Activated CD8-positive, alpha-beta memory T cell treated with anti-CD3 and anti-CD28 coated beads for 1 hour (primary cell): ENCODE measurements at places on chromosomes 1 and 21.

GRCh38 chr21:28439788-28440187 lies 552.9 kb downstream of the LTN1 start:
- DNase-seq = no peak

DNA sequence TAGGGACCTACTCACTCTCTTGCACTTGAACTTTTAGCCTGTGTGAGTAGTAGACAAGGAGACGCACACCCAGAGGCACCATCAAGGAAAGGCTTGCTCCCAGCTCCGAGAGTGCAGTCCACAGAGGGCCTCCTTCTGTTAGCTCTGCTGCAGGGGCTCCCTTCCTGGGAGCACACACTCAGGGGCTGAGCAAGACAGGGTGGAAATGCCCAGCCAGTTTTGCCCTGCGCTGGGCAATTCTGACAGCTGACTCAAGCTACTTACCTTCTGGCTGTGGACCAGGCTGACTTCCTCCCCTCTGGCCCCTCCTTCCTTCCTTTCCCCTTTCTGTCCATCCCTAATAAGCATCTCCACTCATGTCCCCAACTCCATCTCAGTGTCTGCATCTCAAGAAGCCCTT lies 449.1 kb downstream of the PTPRU start:
- no peak for DNase-seq

- DNase-seq = no peak
Measured at GRCh38 chr1:89262643-89263042, 10.0 kb downstream of the GBP5 start.

DNA sequence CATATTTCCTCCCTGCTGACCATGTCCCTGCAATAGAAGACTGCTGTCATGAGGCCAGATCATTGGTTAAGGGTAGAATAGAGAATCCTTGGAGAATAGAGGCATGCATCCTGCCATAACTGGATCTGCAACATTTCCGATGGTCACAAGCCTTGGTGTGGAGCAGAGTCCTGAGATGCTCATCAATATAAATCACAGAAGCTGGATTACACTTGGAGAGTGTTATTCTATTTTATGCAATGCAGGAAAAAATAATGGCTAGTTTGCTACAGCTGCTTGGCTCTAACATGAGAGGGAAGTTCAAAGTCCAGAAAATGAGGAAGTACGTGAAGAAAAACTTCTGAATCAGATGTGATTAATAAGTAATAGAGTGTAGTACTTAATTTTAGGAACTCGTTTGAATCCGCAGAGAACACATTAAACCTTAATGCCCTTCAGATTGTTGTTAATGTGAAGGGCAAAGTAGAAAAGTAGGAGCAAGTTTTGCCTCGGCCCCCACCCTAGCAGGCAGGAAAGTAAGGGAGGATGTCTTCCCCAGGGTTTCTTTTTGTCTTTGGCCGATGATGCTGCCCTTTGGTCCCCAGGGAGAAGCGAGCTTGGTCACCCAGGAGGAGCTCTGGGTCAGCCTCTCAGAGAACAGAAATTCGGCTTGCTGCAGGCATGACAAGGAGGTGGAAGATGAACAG lies 59.5 kb downstream of the KCNK1 start:
- no peak for DNase-seq

- no peak for DNase-seq
Measured at GRCh38 chr1:240030236-240030635, 61.4 kb upstream of the FMN2 start.

GRCh38 chr1:183138301-183138700 lies 47.8 kb upstream of the LAMC2 start:
- DNase-seq = no peak

- no peak for DNase-seq
Measured at GRCh38 chr1:26281091-26281958, 1.4 kb downstream of the SH3BGRL3 start.

GRCh38 chr21:45154511-45155508 lies 80.4 kb downstream of the ADARB1 start:
- DNase-seq = no peak

GRCh38 chr1:180208264-180208663 lies 21.8 kb upstream of the LHX4 start:
- DNase-seq = no peak

GRCh38 chr1:205271277-205271676 lies 43.5 kb downstream of the TMCC2 start:
- no peak for DNase-seq

DNA sequence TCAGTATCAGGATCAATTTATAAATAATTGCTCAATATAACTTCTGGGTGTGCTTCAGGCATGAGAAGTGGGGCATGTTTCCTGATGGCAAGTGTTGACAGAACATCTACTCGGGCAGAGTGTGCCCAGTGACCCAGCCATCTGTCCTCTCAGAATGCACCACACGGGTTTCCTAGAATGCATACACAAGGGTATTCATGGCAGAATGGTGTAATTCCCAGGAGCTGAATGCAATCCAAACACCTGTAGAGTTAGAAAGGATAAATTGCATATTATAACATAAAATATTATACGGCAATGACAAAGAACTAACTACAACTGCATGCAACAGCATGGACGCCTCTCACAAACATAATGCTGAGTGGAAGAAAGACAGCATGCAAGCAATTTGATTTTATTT lies 391.9 kb downstream of the SIPA1L2 start:
- no peak for DNase-seq

DNA sequence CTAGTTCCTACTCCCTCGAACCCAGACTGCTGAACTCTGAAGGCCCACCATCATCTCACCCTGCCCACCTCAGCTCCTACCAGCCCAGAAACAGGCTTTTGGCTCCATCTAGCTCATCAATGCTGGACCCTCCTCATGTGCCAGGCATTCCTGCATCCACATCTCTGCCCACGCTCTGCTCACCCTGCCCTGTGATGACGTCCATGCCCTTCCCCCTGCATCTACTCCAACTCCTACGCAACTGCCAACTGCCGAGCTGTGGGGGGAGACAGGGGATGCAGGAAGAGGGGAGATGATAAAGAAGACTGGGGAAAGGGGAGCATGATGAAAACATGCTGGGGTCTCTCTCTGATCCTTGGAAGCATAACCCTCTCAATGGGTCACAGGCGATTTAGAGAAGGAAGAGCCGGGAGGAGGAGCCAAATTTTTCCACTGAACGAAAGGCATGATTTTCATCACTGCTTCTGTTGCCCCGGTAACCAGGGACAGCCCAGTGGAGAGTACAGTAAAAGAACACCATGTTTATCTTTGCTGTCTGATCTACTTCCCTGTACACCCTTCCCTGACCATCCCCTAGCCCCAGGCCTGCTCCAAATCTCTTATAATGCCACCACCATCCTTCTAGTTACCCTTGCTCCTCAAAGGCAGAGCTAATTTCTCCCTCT lies 44.3 kb downstream of the CD34 start:
- DNase-seq = no peak

- no peak for DNase-seq
Measured at GRCh38 chr21:32256873-32257620, 21.8 kb downstream of the MIS18A start.

DNA sequence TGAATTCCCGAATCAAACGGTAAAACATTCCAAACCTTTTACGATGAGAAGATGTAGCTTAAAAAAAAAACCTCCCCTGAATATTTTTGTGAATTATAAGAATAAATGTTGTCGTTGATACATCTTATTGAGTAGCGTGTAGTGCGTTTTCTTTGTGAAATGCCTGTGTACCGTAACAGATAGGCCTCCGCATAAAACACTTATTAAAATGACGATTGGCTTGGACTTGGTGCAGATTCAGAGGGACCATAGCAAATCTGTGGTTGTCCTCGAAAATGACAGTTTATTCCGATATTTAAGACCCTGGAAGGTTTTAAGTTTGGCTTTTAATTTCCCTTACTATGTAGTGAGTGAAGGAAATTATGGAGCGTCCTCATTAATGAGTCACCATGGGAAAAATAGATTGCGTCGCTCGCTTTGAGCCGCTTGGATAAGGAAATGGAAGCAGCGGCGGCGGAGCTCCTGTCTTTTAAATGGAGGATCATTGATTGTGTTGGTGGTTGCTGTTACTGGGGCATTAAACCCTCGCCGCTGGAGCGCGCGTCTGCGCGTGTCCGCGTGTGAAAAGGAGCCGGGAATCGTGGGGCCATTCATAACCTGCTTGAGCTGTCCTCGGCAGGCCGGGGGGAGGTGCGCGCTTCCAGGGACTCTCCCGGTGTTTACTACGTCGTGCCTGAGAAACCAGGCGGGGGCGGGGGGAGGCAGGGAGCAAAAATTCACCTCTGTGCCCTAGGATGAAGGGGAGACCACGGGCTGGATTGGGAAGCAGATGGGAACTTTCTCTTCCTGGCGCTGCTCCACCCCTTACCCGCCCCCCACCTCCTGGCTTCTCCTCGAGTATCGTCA lies 1.6 kb downstream of the SPEN start:
- peak; percentile 52 for DNase-seq

DNA sequence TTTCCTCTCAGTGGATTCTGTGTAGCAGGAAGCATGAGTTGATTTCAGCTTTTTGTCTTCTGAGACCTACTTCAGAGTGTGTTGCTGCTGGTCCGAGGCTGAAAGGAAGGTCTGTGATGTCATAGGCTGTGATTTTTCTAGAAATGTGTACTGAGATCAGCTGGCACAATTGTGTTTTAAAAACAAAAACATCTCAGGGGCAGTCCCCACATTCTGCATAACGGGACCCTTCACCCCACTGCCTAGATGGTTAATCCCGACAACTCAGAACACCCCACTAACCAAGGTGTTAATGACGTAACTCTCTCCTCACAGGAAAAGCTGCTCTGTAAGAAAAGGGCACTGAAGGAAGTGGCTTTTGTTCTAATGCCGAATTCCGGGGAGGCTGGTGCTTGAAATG lies 59.8 kb upstream of the PPP2R5A start:
- peak; percentile 3 for DNase-seq

DNA sequence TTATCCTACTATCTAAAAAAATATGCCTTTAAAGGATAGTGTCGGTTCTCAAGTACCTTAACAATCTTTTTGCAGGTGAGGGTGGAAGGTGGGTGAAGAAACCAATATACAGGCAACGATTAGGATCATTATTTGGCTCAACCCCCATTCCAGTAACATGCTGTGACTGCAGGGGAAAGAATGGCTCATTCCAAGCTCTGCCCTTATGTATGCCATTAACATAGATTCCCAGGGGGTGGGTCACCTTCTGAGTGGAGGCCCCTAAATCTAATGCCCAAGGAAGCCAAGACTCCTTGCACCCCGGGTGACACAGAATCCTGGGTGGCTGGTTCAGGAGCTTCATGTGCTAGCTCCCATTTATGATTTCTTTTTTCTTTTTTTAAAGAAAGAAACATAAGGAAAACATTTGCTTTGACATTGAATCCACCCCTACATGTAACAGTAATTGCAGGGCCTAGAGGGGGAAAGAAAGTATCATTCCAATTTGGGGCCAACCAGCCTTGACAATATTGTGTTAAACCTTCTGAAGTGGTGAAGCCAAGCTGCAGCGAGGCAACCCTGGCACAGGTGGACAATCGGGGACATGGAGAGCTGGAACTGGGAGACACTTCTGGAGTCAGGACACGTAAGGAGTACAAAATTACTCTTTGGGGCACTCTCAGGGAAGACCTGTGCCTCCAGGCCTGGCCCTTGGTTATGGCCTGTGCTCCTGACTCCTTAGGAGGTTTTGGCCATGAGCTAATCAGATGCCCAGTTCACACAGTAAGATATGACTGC lies 200.3 kb downstream of the PBX1 start:
- no peak for DNase-seq

DNA sequence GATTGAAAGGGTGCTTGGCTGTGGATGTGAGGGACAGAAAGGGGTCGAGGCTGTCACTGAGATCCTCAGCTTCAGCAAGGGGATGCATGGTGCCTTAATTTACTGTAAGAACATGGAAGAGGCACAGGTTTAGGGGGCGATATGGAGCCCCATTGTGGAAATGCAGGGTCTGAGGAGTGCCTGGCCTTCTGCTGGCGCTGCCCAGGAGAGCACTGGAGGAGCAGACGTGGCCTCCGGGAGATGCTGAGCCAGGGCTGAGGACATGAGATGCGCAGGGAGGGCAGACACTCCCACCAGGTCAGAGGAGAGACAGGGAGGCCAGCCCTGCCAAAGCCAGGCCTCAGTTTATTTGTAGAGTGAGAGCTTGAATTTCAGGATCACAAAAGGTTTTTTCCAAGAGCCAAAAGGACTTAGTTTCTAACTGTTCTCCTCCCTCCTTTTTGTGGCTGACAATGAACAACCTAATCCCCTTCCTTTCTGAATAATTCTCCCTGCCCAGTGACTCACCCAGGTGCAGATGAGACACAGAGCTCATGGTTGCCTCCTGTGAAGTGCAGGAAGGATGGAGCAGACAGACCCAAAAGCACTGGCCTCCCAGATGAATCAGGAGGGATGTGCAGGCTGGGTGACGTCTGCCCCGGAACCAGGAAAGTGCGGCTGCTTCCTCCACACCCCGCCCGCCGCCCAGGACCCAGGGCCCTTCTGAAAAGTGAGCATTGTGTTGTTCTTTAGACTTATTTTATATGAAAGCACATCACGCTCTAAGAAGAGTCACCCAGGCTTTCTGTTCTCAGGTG lies 73.0 kb upstream of the TMPRSS2 start:
- DNase-seq = no peak

DNA sequence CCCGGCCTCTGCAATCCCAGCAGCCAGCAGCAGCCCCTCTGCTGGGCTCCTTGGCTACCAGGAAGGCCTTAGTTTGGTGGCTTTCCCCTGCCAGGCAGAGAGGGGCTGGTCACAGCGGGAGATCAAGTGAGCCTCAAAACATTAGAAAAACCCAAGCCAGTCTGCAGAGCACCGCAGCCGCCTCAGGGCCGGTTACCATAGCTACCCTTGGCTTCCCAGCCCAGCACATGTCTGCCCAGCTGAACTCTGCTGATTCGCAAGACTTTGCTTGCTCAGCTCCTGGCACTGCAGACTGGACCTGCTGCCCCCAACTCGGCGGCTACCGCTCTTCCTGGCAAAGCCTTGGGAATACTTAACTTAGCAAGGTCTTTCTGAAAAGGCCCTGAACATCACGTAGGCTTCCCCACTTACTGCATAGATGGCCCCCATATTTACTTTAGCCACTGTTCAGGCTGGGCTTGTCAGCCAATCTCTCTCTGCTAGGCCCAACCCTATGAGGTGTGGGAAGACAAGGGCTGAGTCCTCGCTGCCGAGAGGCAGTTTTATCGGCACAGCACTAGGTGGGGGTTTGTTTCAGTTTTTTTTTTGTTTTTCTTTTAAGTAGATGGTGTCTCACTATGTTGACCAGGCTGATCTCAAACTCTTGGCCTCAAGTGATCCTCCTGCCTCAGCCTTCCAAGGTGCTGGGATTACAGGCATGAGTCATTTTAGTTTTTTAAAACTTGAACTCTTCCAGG lies 28.6 kb upstream of the PLEKHG5 start:
- DNase-seq = no peak

GRCh38 chr1:22685591-22686059 lies 25.0 kb upstream of the EPHB2 start:
- no peak for DNase-seq

GRCh38 chr1:207455183-207455754 lies 1.1 kb downstream of the CR2 start:
- no peak for DNase-seq
